ENCODE measurements at places on chromosomes 7 and 10. TPM values are rescaled to one million over a fixed set of nuclear protein-coding genes. Genes with fewer than 3 reads are reported as not detected.

The HOXA7 gene
- total RNA-seq = not detected

The RHBDD2 gene
- 7.3 TPM for total RNA-seq

The OR2A7 gene
- total RNA-seq = 0.09 TPM

The MOGAT3 gene
- total RNA-seq = not detected

The VSTM2A gene
- total RNA-seq = not detected

The LRRC18 gene
- total RNA-seq = not detected

The ANKRD61 gene
- not detected for total RNA-seq

The CPA5 gene
- total RNA-seq = under 0.01 TPM

The OPN4 gene
- total RNA-seq = not detected

The RELN gene
- 0.63 TPM for total RNA-seq

The PCDH15 gene
- total RNA-seq = not detected

The GTF2IRD1 gene
- total RNA-seq = 6.6 TPM

The EXOC6 gene
- total RNA-seq = 10.1 TPM

The ZKSCAN1 gene
- total RNA-seq = 51.7 TPM

The PRXL2A gene
- 0.77 TPM for total RNA-seq

The TRA2A gene
- total RNA-seq = 27.3 TPM

The ANKIB1 gene
- 39.0 TPM for total RNA-seq

The SPDYE2 gene
- total RNA-seq = not detected

The SPDYE11 gene
- total RNA-seq = not detected

The FXYD4 gene
- not detected for total RNA-seq

The TMEM273 gene
- total RNA-seq = not detected

The INHBA gene
- 7.9 TPM for total RNA-seq

The DGKI gene
- 1.9 TPM for total RNA-seq

The CLCN1 gene
- not detected for total RNA-seq

The ACSL5 gene
- 3.3 TPM for total RNA-seq

The BLNK gene
- 0.09 TPM for total RNA-seq

The SH2D4B gene
- not detected for total RNA-seq

The ANKRD7 gene
- total RNA-seq = 1.6 TPM

The WNT8B gene
- total RNA-seq = not detected

The DNAJC30 gene
- 1.9 TPM for total RNA-seq

The SLC29A4 gene
- total RNA-seq = 6.1 TPM

The SRRM3 gene
- 0.94 TPM for total RNA-seq

The TASOR2 gene
- 37.4 TPM for total RNA-seq

The SCART1 gene
- total RNA-seq = 3.7 TPM
